ENCODE measurements at places on chromosomes 12 and 14. TPM values are rescaled to one million over a fixed set of nuclear protein-coding genes. Genes with fewer than 3 reads are reported as not detected.

DNA sequence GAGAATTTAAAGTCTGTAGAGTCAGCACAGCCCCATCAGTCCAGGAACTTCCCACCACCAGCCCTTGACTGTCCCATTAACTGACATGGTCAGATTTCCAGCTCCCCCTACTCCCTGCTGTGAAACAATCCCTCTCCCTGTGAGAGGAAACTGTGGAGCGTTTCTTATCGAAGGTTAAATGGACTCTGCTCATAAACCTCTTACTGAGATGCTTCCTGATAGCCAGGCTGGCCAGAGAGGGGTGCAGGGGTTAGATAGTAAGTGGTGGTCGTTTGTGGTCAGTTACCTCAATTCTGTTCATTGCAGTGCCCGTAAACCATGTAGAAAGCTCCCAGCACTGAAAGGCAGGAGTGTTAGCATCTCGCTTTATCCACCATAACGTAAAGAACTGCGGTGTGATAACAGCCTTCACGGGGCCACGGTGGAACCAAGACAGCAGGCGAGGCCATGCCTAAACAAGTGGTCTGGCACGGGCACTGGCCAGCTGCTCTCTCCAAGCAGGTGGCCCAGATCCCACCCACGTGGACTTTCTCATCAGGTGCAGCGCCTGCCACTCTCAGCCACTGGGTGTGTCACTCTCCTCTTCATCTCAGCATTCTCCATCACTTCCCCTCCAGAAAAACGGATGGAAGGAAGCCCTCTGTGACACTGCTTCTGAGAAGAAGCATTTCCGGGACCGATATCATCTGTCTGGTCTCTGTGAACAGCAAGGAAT is 102.2 kb downstream of the FBXL14 start:
- DNase-seq: no peak

DNA sequence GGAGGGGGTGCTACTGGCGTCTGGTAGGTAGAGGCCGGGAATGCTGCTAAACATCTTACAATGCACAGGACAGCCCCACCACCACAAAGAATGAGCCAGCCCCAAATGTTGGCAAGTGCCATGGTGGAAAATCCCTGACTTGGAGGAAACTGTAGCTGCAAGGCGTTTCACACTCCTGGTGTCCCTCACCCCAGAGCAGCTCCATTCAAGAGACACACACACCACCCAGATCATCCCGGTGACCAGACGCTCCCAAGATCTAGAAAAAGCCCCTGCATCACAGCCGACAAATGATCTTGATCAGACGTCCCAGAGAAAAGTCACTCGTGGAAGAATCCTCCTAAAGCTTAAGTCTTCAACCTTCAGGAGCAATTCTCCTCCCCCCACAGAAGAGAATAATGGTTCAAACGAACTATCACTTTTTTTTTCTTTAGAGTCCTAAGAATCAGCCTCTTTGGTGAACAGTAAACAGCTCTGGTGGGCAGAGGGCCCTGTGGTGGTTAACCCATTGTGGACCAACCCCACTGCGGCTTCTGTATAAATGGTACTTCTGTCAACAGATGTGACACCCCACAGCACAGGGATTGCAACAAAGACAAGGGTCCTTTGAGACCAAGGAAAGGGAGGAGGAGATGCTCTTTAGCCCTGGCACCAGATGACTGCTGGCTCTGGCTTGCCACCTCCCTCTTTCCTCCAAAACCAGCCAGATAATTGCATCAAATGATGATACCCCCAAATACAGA is 2.7 kb downstream of the GLTP start:
- no peak for DNase-seq

RBMS2 gene
- 8.5 TPM for polyA plus RNA-seq

DNA sequence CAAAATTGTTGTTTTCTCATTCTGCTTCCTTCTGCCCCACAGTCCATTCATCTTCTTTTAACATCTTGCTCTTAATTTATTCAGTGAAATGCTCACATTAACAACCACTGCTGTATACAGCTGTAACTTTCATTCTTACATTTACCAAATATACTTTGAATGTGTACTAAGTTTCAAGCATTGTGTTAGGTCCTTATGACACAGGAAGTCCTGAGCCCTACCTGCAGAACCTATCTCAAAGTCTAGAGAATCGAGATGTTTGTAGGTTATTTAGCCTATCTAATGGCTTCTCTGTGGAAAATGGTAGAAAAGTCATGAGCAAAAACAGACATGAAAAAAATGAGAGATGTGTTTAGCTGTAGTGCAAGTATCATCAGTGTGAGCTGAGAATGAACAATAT is 117.6 kb upstream of the MGAT4C start:
- DNase-seq: no peak

DIO2 gene
- 2.3 TPM for polyA plus RNA-seq
